ENCODE measurements at places on chromosomes 11 and 22. TPM values are rescaled to one million over a fixed set of nuclear protein-coding genes. Genes with fewer than 3 reads are reported as not detected.

GRCh38 chr22:29830585-29830984 is 7.5 kb downstream of the ASCC2 start:
- peak; percentile 13 for DNase-seq

DNA sequence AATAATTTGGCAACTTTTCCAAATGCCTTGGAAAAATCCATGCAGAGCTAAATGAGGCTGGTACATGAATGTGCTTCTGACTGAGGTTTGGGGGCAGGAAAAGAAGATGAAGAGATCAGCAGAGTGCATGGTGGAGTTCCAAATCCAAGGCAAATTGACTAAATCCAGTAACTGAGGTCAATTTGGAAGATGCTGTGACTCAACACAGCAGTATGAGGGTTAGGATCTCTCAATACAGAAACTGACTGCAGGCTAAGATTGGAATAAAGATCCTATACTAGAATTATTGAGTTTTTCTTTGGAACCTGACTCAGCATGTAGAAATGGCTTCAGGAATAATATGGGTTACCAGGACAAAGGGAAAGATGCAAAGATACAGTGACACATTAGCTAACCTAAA is 99.3 kb upstream of the FAT3 start:
- DNase-seq: peak; percentile 23

CD248 gene
- total RNA-seq: not detected

FGF19 gene
- not detected for total RNA-seq

DNA sequence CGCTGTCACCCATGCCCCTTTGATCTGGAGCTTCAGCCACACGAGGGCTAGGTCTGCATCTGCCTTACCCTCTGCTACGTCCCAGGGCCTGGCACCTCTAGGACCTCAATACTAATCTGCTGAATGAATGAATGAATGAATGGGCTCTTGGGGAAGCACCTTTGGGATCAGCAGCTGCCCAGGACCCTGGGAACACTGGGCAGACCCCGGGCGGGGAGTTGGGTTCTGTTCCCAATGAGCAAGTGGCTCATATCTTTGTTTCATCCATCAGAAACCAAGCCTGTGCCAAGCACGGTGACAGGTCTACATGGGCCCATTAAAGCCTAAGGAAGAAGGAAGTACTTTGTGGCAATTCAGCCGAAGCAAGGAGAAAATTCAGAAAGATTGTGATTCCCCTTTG is 41.5 kb upstream of the SHISAL1 start:
- no peak for DNase-seq
